ENCODE measurements at places on chromosomes 4 and X.

- DNase-seq, result no peak
These were observed 182.4 kb upstream of the MBNL3 start for GRCh38 chrX:132671229-132671641.

DNA sequence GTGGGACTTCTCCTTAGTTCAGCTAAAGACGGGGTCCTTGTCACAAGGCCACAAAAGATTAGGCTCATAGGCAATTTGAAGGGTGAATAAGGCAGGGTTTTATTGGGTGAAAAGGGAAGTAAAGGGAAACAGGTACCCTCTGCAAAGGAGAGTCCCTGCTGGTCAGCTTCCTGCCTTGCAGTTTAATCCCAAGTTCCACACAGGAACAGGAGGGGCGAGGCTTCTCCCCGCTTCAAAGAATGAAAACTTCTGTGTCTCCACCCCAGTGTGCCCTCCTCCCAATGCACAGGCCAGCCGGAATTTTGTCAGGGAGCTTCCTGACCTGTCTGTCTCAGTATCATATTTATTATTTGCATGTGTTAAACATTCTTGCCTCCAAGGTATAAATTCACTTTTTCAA is 37.1 kb downstream of the ITM2A start:
- DNase-seq, result no peak

- DNase-seq, result no peak
These were observed 208.1 kb downstream of the TRIML1 start for GRCh38 chr4:188347339-188347738.

DNA sequence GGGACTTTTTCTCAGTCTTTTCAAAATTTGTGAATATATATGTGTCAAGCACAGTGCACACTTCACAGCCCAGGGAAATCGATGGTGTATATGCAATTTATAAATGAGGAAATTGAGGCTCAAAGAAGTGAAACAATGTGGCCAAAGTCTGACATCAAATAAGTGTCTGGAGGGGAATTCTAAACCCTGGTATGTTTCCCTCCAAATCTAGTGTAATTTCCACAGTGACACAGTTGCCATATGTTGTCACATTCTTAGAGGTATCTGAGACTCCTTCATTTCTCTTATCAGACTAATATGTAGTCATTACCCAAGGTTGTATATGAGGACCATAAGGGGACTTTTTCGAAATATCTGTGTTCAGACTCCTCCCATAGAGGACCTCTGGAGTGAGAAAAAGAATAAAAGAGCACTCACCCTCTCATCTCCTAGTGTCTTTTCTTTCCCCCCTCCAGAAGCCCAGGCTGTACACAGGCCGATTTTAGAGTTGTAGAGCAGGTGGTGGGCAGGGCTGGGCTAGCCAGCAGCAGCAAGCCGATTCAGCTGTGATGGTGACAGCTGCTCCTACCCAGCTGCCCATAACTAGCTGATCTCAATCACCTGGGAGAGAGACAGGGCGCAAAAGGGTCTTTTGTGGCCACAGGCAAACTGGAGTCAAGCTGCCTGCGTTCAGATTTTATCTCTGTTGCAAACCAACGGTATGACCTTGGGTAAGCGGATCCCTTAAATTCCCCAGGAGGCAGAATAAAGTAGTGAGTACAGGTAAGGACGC is 55.1 kb downstream of the CLCN5 start:
- no peak for DNase-seq

GRCh38 chrX:1727531-1728027 is 112.7 kb downstream of the ASMT start:
- DNase-seq, result no peak

DNA sequence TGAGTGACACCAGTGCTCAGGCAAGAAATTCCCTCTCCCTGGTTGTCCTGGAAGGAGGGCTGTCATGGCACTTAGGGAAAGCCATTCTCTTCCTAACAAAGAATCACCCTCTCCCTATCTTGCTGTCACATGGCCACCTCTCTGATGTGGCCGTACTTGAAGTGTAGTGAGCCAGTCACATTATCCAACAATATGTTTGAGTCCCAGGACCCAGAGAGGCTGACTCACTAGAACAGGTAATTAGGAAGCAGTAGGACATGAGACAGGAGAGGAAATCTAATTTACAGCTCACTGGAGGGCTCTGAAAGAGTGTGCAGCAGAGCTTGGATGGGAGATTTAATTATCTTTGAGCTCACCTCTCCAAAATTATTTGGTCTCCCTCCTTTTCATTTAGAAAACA is 299.1 kb downstream of the ARHGAP24 start:
- DNase-seq, result no peak

DNA sequence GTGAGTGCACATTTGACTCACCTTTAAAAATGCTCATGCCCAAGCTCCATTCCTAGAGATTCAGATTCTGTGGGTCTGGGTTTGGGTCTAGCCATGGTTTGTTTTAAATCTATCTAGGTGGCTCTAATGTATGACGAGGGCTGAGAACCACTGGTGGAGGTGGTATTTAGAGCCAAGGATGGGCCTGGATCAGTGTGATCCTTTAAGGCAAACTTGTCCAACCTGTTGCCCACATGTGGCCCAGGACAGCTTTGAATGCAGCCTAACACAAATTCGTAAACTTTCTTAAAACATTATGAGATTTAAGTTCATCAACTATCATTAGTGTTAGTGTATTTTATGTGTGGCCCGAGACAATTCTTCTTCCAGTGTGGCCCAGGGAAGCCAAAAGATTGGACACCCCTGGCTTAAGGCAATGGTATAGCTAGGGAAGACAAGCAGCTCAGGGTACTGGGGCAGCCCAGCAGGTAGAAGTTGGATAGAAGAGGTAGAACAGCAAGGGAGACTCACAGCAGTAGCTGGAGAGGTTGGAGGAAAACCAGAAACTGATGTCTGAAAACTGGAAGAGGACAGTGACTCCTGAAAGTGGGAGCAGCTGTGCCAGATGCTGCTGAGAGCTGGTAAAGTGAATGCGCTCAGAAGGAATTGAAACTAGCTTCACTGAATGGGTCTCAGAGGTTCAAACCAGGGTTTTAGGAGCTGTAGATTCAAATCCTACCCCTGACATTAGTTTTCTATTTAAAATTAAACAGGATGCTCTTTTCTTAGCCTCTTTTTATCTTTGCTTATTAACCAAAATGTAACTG is 18.2 kb downstream of the ADD1 start:
- DNase-seq, result no peak

- no peak for DNase-seq
These were observed 29.5 kb downstream of the TAPT1 start for GRCh38 chr4:16196482-16197393.

DNA sequence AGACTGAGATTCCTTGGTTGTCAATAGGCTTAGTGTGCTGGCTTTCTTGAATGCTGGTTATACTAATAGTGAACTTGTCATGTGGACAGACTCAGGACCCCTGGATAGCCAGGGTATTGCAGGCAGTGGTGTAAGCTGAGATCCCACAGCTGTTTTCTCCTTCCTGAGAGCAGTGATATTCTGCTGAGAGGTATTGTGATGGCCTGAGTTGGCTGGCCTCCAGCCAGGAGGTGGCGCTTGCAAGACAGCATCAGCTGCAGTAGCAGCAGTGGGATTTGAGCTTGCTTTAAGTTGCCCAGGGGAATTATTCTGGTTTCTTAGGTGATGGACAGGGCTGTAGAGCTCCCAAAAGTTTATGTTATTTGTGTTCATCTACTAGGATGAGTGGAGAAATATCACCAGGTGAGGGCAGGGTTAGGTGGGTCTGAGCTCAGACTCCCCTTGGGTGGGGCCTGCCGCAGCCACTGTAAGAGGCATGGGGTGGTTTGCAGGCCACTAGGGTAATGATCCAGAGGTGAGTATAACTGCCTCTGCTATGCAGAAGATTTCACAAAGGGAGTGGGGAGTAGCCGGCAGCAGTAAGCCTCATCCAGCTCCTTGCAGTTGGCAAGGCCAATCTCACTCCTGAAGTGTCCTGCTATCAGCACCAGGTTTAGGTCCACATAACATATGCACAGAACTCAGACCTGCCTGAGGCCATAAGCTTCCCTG is 66.2 kb downstream of the IL15 start:
- DNase-seq, result no peak

DNA sequence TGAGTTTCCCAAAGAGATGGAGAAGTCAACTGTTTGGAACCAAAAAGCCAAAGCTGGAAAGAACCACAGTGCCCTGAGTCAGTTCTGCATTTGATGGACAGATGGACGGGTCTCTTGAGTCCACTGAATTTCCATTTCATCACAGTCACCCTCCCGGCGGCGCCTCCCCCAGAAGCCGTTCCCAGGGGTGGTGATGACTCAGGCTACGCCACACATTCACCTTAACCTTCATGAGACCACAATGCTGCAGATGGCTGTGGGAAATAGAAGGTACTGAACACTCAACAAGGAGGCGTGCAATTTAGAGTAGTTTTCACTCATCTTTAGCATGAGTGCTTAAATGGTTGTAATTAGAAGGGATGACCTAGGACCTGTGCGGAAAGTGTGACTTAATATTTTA is 61.3 kb downstream of the STOX2 start:
- DNase-seq, result no peak

GRCh38 chr4:152172146-152172545 is 363.7 kb downstream of the FBXW7 start:
- DNase-seq, result no peak

- DNase-seq, result no peak
These were observed 69.3 kb downstream of the HHIP start for GRCh38 chr4:144715230-144715629.

DNA sequence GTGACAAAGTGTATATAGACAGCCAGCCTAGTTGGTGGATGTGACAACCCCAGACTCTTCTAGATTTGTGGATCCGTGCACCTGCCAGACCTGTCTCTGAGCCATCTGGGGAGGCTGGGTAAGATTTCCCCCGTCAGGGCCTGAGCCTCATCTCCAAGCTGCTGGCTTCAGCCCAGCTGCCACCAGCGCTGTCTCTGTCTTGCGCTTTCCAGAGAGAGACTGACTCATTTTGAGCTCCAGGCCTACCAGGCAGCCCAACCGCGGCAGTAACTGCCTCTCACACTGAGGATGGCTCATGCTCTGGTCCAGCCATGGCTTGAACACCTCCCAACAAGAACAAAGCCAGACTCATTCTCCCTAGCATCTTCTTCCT is 26.4 kb downstream of the NOP14 start:
- no peak for DNase-seq

DNA sequence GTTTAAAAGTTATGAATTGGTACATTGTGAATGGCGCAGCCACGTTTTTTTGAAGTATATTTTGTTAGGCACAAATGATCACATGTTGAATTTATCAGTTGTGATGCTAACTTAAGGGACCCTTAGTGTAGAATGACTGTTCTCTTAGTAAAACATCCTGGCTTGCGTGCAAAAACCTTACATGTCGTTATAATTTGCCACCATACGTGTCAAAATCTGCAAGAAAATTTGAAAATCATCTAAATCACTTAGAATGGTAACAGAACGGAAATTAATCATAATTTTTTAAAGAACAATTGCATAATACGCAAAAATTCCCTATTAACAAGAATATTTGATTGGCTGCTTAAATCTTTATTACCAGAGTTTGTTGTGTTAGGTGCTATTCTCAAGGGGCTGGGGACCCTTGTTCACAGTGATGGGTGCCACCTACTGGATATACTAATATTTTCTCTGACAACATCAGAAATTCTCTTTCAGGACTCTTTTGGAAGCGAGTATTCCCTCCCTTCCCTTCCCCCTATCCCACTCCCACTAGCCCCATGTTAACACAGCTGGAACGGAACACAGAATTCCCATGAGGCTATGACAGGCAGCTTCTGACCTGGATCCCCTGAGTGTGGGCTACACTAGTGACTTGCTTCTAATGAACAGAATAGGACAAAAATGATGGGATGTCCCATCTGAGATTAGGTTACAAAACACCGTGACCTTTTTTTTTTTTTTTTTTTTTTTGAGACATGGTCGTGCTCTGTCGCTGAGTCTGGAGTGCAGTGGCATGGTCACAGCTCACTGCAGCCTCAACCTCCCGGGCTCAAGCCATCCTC is 71.8 kb downstream of the SUPT20HL2 start:
- DNase-seq, result no peak

- DNase-seq, result no peak
These were observed 10.0 kb upstream of the APELA start for GRCh38 chr4:164866817-164867490.

GRCh38 chrX:19886883-19887531 is 393 bp downstream of the SH3KBP1 start:
- no peak for DNase-seq
